ENCODE measurements at places on chromosomes 7 and 10.
A peak's percentile ranks its signal among the peaks of the same experiment; 100 is the strongest.

GRCh38 chr7:76302347-76303201 is at the start of gene HSPB1:
Gene HSPB1 (plus strand): TSS chr7:76302673. CDS start chr7:76302713, 40 bp downstream.
- DNase-seq = peak; percentile 84

GRCh38 chr7:118109607-118110006 is 74.4 kb upstream of the LSM8 start:
- DNase-seq = no peak

DNA sequence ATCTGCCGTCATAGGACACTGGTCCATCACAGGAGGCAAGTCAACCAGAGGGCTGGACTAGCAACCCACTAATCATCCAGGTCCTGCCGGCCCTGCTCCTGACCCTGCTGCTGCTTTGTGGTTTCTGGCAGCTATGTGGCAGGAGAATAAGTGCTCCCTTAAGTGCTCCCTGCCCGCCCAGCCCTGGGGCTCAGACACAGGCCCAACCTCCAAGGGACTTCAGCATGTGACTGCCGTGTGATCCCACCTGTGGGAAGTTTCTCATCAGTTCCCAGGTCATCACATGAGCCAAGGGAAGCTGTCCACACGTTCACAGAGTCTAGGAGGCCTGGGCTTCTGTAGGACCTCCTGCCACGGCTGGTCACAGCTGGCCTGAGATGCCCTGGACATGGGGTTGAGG is 34.2 kb upstream of the ZNF488 start:
- no peak for DNase-seq

GRCh38 chr7:7099584-7100014 is 82.7 kb upstream of the C1GALT1 start:
- peak; percentile 52 for DNase-seq

- DNase-seq = no peak
Measured at GRCh38 chr7:155285833-155286232, 11.8 kb upstream of the INSIG1 start.

- peak; percentile 62 for DNase-seq
Measured at GRCh38 chr7:15839416-15840100, 153.1 kb upstream of the MEOX2 start.

DNA sequence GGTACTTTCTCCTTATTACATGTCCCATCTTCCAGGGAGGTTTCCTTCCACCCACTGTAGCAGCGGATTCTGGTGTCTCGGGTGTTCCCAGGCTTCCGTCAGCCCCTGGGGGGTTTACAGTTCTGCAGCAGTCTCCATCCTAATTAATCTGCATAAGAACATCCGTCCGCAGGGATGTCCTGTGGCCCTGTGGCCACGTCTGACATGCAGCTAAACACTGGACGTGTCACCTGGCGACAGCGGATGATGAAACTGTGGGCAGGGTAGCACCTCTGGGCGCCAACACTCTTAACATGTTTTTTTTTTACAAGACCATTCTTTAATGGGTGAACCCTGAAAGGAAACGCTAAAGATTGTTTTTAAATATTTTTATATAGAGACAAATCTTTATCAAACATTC is 58.2 kb downstream of the DIP2C start:
- no peak for DNase-seq

DNA sequence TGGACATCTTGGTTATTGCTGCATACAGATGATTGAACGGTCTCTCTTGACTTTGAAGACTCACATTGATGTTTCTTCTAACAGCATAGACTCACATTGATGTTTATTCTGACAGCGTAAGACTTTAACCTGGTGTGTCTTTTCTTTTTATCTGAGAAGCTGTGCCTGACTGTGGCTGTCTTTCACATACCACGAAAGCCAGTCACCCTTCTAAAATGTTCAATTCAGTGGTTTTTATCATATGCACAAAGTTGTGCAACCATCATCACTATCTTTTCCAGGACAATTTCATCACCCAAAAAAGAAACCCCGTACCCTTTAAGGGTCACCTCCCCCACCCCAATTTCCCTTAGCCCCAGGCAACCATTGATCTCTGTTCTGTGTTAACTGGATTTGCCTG is 24.7 kb downstream of the CELF2 start:
- no peak for DNase-seq

GRCh38 chr7:92924800-92925199 is 88.4 kb upstream of the CDK6 start:
- no peak for DNase-seq

DNA sequence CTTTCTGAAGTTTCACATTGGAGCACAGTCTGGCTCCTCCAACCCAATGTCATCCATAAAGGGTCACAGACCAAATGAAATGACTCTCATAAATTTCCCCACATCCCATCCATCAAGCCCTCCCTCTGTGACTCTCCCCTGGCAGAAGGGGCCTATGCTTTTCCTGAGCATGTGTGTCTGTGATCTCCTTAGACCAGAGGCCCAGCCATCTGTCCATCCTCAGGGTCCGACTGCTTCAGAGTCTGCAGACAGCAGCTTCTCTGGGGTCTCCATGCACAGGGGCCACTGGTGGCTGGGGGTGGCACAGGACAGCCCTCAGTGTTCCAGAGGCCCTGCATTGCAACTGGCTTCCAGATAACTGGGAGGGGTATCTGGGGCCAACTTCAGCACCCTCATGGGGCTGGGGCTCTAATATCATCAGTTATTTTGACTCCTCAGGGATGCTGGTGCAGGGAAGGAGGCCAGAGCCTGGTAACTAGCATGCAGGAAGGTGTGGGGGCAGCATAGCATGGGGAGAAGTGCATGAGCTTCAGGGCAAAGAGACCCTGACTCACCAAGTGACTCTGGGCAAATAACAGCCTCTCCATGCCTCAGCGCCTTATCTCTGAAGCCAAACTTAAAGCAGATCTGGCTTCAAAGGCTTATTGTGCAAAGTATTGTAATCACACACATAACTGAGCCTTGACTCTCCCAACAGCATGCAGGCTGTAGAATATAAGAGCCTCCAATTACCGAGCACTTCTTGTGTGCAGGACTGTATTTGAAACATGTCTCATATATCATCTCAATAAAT is 266.9 kb downstream of the GRID1 start:
- peak; percentile 44 for DNase-seq

GRCh38 chr10:96988426-96988825 is 156.3 kb downstream of the LCOR start:
- no peak for DNase-seq

GRCh38 chr10:130777507-130778165 is 533.9 kb downstream of the TCERG1L start:
- no peak for DNase-seq

DNA sequence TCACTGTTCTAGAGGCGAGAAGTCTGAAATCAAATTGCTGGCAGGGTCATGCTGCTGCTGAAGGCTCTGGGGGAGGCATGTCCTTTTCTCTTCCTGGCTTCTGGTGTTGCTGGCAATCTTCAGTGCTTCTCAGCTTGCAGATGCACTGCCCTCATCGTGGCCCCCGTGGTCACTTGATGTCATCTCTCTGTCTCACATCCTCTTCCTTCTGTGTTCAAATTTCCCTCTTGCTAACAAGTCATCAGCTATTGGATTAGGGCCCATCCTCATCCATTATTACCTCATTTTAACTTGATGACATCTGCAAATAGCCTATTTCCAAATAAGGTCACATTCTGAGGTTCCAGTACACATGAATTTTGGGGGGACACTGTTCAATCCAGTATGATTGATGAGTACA is 36.6 kb upstream of the SRGN start:
- DNase-seq = no peak

DNA sequence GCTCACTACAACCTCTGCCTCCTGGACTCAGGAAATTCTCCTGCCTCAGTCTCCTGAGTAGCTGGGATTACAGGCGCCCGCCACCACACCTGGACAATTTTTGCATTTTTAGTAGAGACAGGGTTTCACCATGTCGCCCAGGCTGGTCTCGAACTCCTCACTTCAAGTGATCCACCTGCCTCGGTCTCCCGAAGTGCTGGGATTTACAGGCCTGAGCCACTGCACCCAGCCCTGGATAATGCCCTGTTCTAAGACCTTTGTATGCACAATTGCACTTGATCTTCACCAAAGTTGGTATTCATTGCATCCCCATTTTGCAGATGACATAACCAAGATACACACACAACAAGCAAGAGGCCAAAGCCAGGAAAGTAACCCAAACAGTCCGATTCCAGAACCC is 97.7 kb upstream of the CARD11 start:
- no peak for DNase-seq

DNA sequence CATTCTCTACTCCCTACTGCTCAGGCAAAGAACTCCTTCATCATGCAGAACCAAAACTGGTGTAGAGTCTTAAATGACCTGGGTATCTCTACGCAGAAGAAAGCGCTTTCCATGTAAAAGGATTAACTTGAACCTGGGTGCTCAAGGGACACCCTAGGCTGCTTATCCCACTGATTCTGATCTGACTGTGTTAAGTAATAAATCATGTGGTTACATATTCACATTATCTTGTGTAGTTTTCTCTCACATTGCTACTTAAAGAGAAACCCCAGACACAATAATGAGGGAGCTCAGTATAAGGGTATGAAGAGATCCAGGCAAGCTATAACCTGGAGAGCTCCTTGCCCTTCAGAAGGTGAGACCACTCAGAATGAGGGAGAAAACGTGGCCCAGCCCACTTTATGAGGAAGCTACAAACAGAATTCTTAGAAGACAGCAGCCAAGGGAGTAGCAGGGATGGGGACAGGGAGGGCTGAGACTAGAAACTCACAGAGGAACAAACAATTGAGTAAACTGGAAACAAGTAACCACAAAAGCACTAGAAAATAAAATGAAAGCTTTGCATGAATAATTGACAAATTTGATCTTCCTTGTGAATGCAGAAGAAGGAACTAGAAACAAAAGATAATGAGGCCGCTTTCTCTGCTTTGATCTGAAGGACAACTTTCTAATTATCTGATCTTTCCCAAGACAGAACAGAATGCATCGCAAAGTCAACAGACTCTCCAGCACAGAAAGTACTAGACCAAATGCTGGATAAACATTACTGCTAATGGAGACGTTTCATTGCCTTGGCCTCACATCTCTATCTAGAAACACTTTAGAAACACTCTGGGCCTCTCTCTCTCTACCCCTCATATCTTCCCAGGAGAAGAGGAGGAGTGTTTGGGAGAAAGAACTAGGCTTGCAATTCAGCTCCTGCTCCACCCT is 76.1 kb downstream of the LRRC17 start:
- DNase-seq = no peak

- no peak for DNase-seq
Measured at GRCh38 chr7:40836218-40836617, 701.4 kb downstream of the SUGCT start.

- no peak for DNase-seq
Measured at GRCh38 chr7:134943785-134944400, 42.4 kb upstream of the AGBL3 start.

DNA sequence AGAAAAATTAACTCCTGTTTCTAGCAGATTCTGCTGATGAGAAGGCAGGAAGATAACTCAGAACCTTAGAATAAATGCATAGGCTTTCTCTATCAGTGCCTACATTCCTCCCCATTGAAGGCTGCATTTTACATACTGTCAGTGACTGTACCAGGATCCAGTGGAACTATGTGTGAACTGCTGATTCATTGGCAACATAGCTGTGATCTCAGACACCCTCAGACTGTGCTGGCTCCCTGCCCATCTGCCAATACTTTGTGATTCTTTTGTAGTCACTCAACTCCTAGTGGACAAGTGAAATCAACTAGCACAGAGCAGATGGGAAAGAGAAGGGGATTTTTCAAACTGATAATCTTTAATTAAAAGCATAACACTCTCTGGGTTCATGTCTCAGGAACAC is 375.8 kb downstream of the MDFIC start:
- DNase-seq = peak; percentile 15

- no peak for DNase-seq
Measured at GRCh38 chr7:975702-976473, 539 bp upstream of the COX19 start.

GRCh38 chr10:89217057-89217990 is 10.2 kb upstream of the CH25H start:
- peak; percentile 43 for DNase-seq

Data from BE2C (cell line).